NAMALWA (cell line): ENCODE measurements at places on chromosomes 11 and 22.

- peak; percentile 21 for DNase-seq
Measured at GRCh38 chr11:3655547-3655946, 10.6 kb downstream of the ART1 start.

GRCh38 chr11:63623513-63624140 lies 9.4 kb upstream of the PLAAT3 start:
- DNase-seq, result no peak

GRCh38 chr11:116332391-116332790 lies 440.4 kb downstream of the BUD13 start:
- no peak for DNase-seq

DNA sequence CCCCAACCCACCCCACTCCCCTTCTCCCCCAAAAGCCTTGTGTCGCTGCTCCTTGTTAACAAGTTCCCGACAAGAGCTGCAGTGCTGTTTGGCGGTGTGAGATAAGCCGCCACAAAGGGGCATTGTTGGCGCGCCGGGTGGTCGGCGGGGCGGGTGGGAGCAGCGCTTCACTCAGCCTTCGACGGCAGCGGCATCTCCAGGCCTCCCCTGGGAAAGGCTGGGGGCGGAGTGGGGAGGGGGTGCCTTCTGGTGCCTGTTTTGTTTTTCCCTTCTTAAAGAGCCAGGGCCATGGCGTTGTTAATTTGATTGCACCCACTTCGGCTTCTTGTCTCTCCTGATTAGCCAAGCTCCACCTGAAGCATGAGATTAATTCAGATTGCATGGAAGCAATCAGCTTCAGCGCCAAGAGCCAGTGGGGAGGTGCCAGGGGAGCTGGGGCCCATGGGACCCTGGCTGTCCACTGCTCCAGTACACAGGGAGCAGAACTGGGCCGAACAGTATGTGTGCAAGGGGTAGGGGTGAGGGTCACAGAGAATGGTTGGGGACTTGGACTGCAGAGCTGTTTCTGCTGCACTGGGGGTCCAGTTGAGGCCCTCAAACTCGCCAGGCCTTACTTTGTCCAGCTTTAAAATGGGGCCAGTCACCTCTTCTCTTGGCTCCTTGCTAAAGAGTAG lies 165.1 kb downstream of the CEP164 start:
- DNase-seq, result no peak
